Psoas muscle (tissue), 8 donors: ENCODE measurements at places on chromosomes 5 and 9. TPM values are rescaled to one million over a fixed set of nuclear protein-coding genes. Genes with fewer than 3 reads are reported as not detected.
A peak's percentile ranks its signal among the peaks of the same experiment; 100 is the strongest.

- H3K4me3 ChIP-seq = no peak overlapping the region
- no peaks in the 10 kb centered on the region for H3K27me3 ChIP-seq
- no peaks in the 10 kb centered on the region for H3K36me3 ChIP-seq
- H3K27ac ChIP-seq = peak overlapping the region; percentile 19
- DNase-seq = no peak
- H3K4me1 ChIP-seq = peaks cover 95% of the 10 kb centered on the region
These were observed 19.5 kb downstream of the LIFR start for GRCh38 chr5:38536968-38537367.

DNA sequence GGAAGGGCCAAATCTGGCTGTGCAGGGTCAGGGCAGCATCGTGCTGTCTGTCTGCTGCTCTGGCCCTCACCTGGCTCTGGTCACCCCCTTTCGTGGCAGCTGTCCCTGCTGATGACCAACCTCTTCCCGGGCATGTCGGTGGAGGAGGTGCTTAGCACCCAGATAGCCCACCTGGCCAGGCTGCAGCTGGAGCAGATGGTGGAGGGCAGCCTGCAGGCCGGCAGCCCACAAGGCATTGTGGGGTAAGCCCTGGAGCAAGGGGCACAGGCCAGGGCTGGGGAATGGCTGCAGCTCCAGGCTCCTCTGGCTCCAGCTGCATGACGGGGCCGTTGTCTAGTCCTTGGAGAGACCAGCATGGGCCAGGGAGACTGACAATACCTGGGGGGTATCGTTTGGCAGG is 8.2 kb downstream of the TOR2A start:
- H3K4me3 ChIP-seq = no peak overlapping the region
- H3K27ac ChIP-seq = no peak overlapping the region
- no peaks in the 10 kb centered on the region for H3K4me1 ChIP-seq
- no peaks in the 10 kb centered on the region for H3K27me3 ChIP-seq
- peaks cover 13% of the 10 kb centered on the region for H3K36me3 ChIP-seq

DNA sequence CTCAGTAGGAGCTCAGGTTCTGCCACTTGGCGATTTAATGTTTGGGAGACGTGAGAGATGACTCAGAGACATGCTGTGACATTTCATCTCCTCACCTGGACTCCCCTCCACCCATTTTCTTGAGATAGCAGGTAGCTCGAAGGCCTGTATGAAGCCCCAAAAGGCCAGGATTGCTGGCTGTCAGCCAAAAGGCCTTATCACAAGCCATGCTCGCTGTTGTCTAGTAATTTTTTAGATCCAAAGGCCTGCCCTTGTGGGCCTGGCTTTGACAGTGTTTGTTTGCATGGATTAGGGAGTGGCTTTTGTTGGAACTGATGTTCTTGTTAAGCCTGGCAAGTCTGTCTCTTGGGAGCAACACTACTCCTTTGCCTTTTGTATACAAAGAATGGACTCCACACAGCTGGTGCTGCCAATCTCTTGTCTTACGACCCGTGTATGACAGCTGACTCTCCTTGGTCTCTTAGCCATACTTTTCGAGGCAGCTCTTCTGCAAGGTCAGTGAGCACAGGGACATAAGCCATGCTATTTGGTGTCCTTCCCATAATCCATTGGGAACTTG is 22.7 kb downstream of the CAVIN4 start:
- H3K4me3 ChIP-seq = no peak overlapping the region
- H3K36me3 ChIP-seq = no peaks in the 10 kb centered on the region
- H3K4me1 ChIP-seq = peaks cover under 1% of the 10 kb centered on the region
- no peaks in the 10 kb centered on the region for H3K27me3 ChIP-seq
- no peak for DNase-seq
- no peak overlapping the region for H3K27ac ChIP-seq

DNA sequence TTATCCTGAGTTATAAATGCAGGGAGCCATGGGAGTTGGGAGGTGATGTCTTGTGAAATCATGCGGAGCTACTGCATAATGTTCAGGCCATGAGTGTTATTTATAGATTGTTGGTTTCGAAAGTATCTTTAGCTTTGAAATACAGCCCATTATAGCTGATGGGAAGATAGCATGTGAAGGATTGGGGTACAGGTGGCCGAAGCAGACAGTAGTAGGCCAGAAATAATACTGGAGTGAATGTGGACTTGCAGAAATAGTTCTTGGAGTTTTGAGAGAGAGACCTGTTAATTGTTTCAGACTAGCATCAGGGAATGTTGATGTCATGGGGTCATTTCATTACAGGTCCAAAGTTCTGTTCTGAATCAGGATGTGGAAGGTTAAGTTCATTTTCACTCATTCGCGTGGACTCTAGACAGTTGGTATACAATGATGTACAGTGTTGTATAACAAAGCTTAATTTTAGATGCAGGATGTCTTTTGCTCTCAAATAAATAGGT is 3.8 kb downstream of the ATP6V1G1 start:
- peak overlapping the region; percentile 91 for H3K4me3 ChIP-seq
- DNase-seq = no peak
- peak overlapping the region; percentile 84 for H3K27ac ChIP-seq
- no peaks in the 10 kb centered on the region for H3K27me3 ChIP-seq
- H3K4me1 ChIP-seq = peaks cover 44% of the 10 kb centered on the region

- H3K27me3 ChIP-seq = no peaks in the 10 kb centered on the region
- peak overlapping the region; percentile 96 for H3K27ac ChIP-seq
- no peak for DNase-seq
- no peaks in the 10 kb centered on the region for H3K36me3 ChIP-seq
- H3K4me1 ChIP-seq = peaks cover 17% of the 10 kb centered on the region
- peak overlapping the region; percentile 65 for H3K4me3 ChIP-seq
These were observed 147.2 kb upstream of the KLF4 start for GRCh38 chr9:107636571-107637381.

DNA sequence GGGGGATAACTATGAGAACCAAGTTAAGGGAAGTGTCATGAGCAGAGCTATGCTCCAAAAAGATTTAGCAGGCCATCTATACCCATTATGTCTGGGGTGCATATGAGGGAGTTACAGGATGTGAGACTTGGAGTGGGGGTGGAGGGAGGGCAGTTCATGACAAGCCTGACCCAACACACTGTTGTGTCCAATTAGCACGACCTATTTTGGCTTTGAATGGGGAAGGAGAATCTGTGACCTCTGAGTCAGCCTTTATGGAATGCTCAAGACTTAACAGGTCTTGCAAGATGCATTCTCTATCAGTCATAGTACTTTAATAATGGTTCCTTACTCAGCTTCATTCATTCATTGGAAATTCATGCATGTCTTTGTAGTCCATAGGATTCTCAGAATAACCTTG is 71.7 kb downstream of the GRIA1 start:
- no peaks in the 10 kb centered on the region for H3K27me3 ChIP-seq
- no peaks in the 10 kb centered on the region for H3K36me3 ChIP-seq
- no peak for DNase-seq

DNA sequence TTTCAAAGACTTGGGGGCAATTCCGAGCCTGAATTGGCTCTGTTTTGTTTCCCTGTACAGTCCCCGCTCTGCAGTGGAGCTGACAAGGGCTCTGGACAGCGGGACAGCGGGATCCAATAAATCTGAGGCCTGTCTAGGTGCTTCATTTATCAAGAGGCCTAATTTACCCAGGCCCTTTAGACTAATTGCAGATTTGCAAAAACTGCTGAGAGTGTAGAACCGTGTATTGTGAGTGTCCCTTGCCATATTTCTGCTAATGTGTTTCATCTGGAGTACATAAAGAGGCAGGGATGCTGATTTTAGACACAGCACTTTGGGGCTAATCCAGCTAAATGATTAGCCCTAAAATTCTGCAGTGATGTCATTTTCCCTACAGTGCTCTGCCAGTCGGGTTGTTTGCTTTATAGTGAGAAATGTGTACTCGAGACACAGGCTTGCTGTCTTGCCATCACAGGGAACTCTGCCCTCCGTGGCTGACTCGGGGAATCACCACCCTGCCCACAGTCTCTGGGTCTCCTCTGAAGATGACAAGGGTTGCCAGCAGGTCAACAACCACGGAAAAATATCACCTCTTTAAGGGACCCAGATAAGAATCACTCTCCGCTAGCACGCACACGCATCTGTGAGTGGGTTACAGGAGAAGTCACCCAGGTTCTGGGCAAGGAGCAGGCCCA is 592.0 kb downstream of the BNC2 start:
- DNase-seq = no peak
- H3K27ac ChIP-seq = no peak overlapping the region
- no peaks in the 10 kb centered on the region for H3K4me1 ChIP-seq

DNA sequence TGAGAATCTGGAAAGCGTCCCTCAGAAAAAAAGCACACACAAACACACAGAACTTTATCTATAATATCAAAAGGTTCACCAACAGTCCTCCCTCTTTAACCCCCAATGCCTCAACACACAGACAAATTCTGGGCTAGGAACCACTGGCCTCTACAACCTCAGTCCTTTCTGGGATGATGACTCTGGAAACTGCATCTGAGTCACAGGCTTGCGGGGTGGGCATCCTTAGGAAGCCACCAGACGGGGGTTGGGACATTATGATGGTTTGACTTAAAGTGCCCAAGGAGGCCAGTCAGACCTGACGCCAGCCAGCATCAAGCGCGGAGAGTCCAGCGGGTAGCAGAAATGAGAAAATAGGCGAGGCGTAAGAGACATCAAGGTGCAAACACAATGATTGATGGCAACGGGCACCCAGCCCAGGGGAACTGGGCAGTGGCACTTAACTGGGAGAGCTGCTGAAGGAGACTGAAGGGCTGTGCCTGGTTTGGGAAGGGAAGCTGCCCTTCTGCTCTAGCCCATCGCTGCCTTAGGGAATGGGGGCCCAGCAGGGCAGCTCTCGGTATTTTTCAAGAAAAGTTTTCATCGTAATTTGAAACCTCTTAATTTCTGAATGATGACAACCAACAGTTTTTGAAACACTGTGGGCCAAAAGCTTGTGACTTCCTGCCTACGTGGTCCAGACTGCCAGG is 20.7 kb downstream of the SPRY4 start:
- H3K27ac ChIP-seq = no peak overlapping the region
- H3K36me3 ChIP-seq = no peaks in the 10 kb centered on the region
- H3K4me1 ChIP-seq = no peaks in the 10 kb centered on the region
- no peak for DNase-seq

DNA sequence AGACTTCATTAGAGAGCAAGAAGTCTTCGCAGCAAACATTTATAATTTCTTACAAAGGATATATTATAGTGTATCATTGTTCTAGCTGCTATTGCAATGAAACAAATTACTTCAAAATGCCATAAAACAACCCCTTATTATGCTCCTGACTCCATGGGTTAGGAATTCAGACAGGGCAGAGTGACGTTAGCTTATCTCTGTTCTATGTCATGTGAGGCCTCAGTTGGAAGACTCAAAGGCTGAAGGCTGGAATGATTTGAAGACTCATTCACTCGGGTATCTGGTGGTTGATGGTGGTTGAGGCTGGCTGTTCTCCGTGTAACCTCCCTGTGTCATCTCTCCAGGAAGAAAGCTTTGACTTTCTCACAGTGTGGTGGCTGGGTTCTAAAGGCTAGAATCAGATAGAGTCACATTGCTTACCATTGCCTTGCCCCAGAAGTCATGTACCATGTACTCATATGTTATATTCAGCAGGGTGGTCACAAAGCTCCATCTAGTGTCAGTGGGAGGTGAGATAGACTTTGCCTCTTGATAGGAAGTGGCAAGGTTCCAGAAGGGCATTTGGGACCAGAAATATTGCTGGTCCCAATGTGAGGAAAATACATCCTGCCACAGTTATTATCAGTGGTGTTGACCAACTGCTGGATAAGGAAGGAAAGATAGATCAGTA is 226.9 kb downstream of the TMEM38B start:
- H3K36me3 ChIP-seq = no peaks in the 10 kb centered on the region
- no peaks in the 10 kb centered on the region for H3K4me1 ChIP-seq
- no peaks in the 10 kb centered on the region for H3K27me3 ChIP-seq
- no peak for DNase-seq
- H3K4me3 ChIP-seq = no peak overlapping the region
- H3K27ac ChIP-seq = no peak overlapping the region

GRCh38 chr9:109270441-109270840 is 50.4 kb downstream of the EPB41L4B start:
- peaks cover 8% of the 10 kb centered on the region for H3K4me1 ChIP-seq
- H3K27me3 ChIP-seq = no peaks in the 10 kb centered on the region
- no peak for DNase-seq
- no peaks in the 10 kb centered on the region for H3K36me3 ChIP-seq

DNA sequence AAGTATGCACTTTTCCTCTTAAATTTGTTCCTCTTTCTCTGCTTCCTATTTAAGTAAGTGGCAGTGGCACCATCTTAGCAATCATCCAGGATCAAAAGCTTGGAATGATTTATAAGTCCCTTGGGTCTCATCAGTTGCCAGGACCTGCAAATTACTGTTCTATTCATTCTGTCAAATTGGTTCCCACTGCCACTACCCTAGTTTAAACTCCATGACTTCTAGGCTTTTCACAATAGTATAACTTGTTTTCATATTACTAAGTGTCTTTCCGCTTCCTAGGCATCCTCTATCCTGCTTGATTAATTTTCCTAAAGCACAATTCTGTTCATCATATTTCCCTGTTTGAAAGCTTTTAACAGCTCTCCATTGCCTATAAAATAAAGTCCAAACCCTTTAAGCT is 363.9 kb upstream of the MEF2C start:
- H3K4me1 ChIP-seq = no peaks in the 10 kb centered on the region
- H3K27ac ChIP-seq = no peak overlapping the region
- H3K36me3 ChIP-seq = no peaks in the 10 kb centered on the region

- H3K4me1 ChIP-seq = peaks cover 9% of the 10 kb centered on the region
- H3K4me3 ChIP-seq = no peak overlapping the region
- no peaks in the 10 kb centered on the region for H3K36me3 ChIP-seq
These were observed 6.9 kb downstream of the IL17B start for GRCh38 chr5:149372076-149372795.

- H3K4me3 ChIP-seq = no peak overlapping the region
- H3K27me3 ChIP-seq = no peaks in the 10 kb centered on the region
- H3K27ac ChIP-seq = no peak overlapping the region
- no peaks in the 10 kb centered on the region for H3K36me3 ChIP-seq
- peaks cover 4% of the 10 kb centered on the region for H3K4me1 ChIP-seq
- DNase-seq = no peak
These were observed 4.3 kb upstream of the ACER2 start for GRCh38 chr9:19404283-19405075.

DNA sequence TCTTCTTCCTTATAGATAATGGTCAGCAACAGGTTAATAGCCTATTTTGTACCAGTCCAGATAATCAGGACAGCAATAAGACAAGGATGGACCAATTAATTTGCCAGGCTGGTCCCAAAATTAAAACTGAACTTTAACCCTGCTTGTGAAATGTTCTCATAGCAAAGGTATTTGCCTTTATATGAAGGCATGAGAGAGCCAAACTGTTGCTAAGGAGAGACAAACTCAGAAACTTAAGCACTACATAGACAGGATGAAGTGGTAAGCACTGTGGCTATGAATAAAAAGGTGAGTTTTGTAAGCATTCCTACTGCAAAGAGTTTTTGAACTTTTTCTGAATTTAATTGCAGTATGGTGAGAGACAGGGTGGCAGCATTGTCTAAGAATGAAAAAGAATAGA is 174.7 kb upstream of the PPP1R2B start:
- no peak overlapping the region for H3K4me3 ChIP-seq
- no peaks in the 10 kb centered on the region for H3K36me3 ChIP-seq
- H3K4me1 ChIP-seq = peaks cover 24% of the 10 kb centered on the region
- H3K27me3 ChIP-seq = no peaks in the 10 kb centered on the region
- no peak overlapping the region for H3K27ac ChIP-seq
- DNase-seq = no peak

MEF2C gene
- total RNA-seq = 322 TPM

DPYSL3 gene
- total RNA-seq = 26.8 TPM

C5orf46 gene
- total RNA-seq = not detected

NMUR2 gene
- not detected for total RNA-seq

CA9 gene
- total RNA-seq = not detected
